ENCODE measurements at places on chromosomes 3 and 15.

DNA sequence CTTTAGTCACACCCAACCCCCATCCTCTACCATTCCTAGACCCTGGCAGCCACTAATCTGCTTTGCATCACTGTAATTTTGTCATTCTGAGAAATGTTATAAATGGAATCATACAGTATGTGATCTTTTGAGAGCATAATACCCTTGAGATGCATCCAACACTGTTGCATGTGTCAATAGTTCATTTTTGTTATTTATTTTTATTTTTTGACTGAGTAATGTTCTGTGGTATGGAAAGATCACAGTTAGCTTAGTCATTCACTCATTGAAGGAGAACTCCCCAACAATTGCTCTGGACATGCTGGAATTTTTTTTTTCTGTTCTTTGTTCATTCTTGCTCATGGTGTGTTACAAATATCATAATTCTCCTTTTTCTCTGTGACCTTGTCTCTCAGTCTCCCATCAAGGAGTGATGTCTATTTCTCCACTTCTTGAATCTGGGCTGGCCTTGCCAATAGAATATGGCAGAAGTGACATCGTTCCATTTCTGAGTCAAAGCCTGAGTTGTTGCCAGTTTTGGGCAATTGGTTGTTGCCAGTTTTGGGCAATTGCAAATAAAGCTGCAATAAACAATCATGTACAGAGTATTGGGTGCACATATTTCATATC lies 6.8 kb upstream of the ADPGK start:
- peak; percentile 30 for DNase-seq

- peak; percentile 8 for DNase-seq
These were observed 769 bp downstream of the C2CD4A start for GRCh38 chr15:62067448-62068044.

GRCh38 chr15:35698331-35698730 lies 152.4 kb upstream of the DPH6 start:
- DNase-seq = no peak

- DNase-seq = no peak
These were observed 17.4 kb upstream of the CACNA2D2 start for GRCh38 chr3:50520849-50521248.

DNA sequence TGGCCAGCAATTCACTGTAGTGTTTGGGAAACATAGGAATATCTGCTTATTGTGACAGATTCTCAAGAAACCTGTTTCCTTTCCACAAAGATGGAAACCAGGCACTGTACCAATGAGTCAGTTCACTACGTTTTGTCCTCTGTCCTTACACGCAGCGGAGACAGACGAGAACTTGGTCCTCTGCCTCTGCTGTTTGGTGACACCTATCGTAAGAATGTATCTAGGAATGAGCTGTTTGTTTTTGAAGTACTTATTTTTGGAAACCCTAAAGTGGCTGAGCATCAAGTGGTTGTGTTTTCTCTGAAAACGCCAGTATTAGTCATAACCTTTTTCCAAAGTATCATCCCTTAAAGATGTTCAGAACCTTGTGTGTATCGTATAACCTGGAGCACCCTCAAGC lies 93.0 kb downstream of the PGPEP1L start:
- DNase-seq = peak; percentile 94

GRCh38 chr15:39880718-39881387 lies 39.2 kb downstream of the GPR176 start:
- DNase-seq = peak; percentile 18

DNA sequence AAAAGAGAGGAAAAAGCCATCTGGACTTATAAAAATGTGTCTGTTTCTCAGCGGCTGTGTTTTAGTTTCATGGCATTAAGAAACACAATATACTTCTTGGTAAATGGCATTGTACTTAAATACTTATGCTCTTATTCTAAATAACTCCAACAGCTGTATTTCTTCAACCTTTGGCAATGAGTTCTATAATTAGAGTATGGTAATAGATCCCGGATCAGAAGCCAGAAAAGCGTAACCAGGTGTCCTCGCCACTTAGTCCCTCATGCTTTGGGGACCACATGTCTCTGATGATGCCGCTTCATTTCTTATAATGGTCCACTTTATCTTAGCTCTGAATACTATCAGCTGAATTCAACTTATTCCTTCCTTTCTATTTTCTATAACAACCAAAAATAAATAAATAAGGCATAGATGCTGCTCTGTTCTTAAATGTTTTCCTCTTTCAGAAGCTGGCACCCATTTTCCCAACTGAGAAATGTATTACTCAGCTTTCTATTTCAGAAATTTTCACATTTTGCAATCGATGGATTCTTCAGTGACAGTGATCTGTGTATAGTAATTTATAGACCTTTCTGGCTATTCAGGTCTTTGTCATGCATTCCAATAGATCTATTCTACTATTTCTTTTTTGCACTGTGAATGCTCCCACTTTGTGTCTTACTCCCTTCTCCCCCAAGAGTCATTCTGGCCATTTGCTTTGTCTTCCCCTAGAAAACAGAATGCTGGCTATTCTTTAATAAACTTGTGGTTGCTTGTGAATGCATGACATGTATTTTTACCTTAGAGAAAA lies 87.6 kb upstream of the KBTBD8 start:
- no peak for DNase-seq

DNA sequence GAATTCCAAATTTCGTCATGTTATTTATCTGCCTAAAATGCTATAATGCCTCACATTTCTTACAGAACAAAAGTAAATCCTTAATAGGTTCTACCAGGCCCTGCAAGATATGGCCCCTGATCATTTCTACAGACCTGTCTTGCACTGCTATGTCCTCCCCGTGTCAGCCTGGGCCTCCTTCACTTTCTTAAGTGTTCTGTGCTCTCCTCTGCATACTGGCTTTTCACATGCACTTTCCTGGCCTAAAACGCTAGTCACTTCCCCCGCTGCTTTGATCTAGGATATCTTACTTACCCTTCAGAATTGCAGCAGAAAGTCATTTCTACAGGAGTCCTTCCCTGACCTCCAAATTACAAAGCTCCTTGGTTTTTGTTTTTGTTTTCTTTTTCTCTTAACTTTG lies 551.3 kb downstream of the NSUN3 start:
- no peak for DNase-seq

DNA sequence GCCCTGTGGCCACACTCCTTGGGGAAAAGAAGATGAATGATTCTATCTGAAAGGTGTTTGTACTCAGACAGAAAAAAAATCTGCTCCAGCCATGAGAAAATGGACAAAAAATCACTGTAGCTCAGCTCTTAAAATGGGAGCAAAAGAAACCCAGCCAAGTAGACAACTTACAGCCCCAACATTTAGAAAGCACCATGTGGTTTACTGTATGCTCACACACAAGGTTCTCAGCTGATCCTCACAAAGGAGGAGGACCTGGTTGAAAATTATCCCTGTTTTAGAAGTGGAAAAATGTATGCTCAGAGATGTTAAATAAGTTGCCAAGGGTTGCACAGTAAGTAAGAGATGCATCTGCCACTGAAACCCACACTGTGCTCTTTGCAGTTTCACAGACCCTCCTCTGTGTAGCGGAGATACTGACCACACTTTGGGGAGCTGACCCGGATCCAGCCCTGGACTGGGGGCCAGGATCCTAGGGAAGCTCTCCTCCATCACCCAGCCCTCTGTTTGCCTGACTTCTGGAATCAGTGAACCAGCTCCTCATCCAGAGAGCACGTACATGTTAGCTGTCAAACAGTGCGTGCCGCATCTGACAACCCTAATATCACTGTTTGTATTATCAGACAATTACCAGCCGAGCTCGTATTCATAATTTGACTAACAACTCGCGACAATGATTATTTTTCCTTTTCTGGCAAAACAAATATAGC lies 32.7 kb upstream of the TPRG1 start:
- no peak for DNase-seq

- DNase-seq = peak; percentile 42
These were observed 515 bp downstream of the ADAM10 start for GRCh38 chr15:58748852-58749531.

DNA sequence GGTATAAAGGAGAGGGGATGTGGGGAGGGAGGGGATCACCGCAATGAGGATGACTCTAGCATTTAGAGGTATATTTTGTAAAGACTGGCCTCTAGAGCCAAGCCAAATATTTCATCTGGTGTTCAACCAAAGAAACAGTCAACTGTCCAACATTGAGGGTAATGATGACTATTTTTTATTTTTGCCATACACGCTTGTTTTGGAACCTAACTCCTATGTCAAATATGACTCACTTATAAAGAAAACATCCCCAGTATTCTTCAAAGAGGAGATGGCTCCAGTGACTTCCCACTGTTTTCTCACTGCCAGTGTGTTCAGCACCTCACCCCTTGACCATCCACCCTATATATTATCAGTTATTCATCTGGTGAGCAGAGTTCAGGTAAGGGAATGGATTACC lies 77.3 kb downstream of the WNT5A start:
- no peak for DNase-seq

GRCh38 chr3:2211568-2211967 lies 112.9 kb downstream of the CNTN4 start:
- no peak for DNase-seq

GRCh38 chr3:8887435-8888300 lies 75.6 kb downstream of the RAD18 start:
- no peak for DNase-seq

- DNase-seq = peak; percentile 68
These were observed 6.7 kb downstream of the PLIN1 start for GRCh38 chr15:89672221-89673164.

GRCh38 chr3:20539666-20540065 lies 353.7 kb upstream of the SGO1 start:
- DNase-seq = no peak

- DNase-seq = no peak
These were observed 27.0 kb upstream of the CEMIP start for GRCh38 chr15:80752204-80752603.

- DNase-seq = no peak
These were observed 644.9 kb upstream of the DPPA4 start for GRCh38 chr3:109982201-109982600.

DNA sequence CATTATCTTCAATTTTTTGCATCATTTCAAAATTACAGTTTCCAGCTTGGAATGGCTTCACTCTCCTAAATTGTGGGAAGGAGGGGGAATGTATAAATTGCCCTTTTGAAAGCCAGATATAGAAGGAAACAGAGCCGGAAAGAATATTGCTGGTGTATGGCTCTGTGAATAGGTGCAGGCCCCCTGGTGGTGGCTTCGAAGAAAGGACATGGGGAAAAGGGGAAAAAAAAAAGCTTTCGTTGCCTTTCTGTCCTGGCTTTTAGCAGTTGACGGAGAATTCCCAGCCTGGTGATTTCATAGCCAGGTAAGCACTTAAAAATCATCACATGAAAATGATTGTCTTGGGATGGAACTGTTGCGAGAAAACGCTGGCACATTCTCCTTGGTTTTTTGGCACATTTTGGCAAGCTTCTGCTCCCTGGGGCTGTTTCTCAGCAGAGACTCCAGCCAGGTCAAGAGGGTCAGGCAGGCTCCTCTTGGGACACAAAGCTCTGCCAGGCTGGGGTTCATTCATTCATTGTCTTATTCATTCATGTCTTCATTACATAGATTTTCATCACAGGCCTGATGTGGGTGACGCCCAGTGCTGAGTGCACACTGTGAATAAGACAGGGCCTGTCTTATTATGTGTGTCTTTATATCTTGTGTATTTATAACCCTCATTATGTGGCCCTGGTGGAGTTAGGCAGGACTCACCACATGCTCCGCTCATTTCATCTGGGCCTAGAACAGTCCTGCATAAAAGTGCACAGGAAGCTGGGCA lies 300.0 kb upstream of the TPM1 start:
- DNase-seq = peak; percentile 97

GRCh38 chr15:80107774-80108173 lies 45.0 kb upstream of the FAH start:
- no peak for DNase-seq

GRCh38 chr3:155102329-155102728 lies 22.2 kb downstream of the MME start:
- peak; percentile 44 for DNase-seq

- DNase-seq = no peak
These were observed 65.1 kb upstream of the ATP11B start for GRCh38 chr3:182728238-182728637.

GRCh38 chr3:117145677-117146076 lies 436.1 kb downstream of the TUSC7 start:
- no peak for DNase-seq

DNA sequence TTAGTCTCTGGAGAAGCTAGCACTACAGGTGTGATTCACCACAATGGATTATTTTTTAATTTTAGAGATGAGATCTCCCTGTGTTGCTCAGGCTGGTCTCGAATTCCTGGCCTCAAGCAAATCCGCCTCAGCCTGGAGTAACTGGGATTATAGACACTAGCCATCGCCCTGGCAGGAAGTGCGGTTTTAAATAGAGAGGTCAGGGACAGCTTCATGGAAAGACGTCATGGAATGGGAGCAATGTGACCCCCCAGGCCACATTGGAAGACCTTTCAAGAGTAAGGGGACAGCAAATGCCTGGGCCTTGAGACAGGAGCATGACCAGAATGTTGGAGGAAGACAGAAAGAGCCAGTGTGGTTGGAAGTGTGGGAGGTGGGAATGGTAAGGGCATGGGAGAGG lies 2.2 kb upstream of the ISG20 start:
- no peak for DNase-seq

- no peak for DNase-seq
These were observed 51.1 kb downstream of the MEF2A start for GRCh38 chr15:99616773-99617342.

DNA sequence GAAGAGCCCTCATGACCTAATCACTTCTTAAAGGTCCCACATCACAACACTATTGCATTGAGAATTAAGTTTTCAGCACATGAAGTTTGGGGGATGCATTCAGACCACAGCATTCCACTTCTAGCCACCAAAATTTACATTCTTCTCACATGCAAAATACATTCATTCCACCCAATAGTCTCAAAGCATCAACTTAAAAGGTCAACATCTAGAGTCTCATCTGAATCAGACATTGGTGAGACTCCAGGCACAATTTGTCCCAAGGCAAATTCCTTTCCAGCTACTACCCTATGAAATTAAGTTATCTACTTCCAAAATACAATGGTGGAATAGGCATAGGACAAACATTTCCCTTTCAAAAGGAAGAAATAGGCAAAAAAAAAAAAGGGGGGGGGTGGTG lies 64.9 kb downstream of the PLSCR2 start:
- DNase-seq = peak; percentile 1

GRCh38 chr3:55704521-55704920 lies 217.4 kb upstream of the WNT5A start:
- DNase-seq = peak; percentile 86

- no peak for DNase-seq
These were observed 66.1 kb upstream of the SPRED1 start for GRCh38 chr15:38186507-38186906.
